CD8-positive, alpha-beta memory T cell (primary cell): ENCODE measurements at places on chromosomes 11 and 22.
A peak's percentile ranks its signal among the peaks of the same experiment; 100 is the strongest.

GRCh38 chr22:34992672-34993071 is 73.3 kb upstream of the ISX start:
- DNase-seq: no peak

DNA sequence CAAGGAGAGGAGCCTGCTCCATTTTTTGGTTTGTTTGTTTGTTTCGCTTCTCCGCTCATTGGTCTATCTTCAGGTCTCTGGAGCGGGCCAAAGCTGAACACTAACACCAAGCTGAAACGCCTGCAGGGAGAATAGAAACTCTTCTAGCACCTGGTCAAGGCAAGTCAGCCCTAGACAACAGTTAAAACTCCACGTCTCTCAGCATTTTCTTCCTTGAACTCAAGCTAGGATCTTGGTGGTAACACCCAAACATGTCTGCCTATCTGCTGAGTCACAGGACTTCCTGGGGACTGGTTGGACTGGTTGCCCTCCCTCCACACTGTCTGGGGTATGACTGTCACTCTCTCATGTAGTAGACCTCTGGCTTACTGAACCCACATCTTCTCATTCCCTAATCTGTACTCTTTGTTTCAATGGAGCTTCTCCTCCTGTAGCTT is 23.9 kb upstream of the RBFOX2 start:
- no peak for DNase-seq

- DNase-seq: no peak
Observed at GRCh38 chr11:31922450-31922849, 111.3 kb upstream of the PAX6 start.

DNA sequence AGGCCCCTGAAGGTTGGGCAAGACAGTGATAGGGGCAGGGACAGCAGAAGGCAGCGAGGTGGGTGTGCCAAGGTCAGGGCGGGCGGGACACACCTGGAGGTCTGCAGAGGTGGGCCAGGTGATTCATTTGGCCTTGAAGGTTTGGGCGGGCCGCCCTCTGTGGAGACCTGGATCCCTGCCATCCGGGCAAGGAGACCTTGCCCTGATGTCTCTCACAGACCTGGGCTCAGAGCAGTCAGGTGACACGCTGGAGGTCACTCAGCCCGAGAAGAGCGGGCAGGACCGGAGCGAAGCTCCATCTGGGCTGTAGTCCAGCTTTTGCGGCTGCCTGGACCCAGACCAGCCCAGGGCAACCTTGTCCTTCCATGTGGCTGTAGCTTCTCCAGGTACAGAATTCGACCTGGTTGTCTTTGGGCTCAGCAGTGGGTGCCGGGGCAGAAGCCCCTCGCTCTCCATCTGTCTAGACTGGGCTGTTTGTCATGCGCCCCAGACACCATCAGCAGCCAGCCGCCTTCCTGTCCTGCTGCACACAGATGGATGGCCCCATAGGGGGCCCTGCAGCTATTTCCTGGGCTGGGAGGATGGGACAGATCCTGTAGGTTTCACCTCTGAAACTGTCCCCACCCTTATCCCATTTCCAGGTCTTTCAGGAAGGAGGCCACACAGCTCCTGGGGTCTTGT is 3.1 kb downstream of the MRGPRG start:
- DNase-seq: no peak

GRCh38 chr11:132540581-132540980 is 991.7 kb downstream of the OPCML start:
- DNase-seq: no peak

DNA sequence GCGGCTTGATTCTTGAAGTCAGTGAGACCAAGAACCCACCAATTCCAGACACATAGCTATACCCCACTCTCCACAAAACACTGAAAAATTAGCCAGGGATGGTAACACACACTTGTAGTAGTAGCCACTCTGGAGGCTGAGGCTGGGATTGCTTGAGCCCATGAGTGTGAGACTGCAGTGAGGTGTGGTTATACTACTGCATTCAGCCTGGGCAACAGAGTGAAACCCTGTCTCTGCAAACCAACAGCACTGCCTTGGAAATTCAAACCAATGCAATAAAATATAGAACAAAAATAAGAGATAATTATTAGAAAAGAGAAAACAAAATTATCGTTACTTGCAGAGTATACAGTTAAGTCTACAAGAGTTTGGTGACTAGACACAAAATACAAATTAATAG is 20.2 kb upstream of the PRDM10 start:
- no peak for DNase-seq

DNA sequence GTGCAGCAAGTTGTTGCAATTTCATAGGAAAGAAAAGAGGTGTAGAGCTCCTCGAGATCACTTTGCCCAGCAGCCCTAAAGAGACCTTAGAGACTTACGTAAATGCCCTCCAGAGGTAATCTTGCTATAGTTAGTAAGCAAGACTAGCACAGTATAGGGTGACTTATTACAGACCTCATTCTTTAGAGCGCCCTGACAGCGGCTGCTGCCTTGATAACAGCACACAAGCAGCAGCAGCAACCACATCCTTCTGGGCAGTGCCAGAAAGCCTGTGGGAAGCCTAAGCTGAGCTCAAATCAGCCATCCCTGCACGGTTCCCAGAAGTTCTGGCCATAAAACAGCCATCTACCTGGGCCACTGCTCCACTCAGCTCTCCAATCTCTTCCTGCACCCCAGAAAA is 22.6 kb upstream of the OR56B1 start:
- no peak for DNase-seq

GRCh38 chr11:117299351-117300282 is 8.5 kb downstream of the BACE1-AS start:
- no peak for DNase-seq

DNA sequence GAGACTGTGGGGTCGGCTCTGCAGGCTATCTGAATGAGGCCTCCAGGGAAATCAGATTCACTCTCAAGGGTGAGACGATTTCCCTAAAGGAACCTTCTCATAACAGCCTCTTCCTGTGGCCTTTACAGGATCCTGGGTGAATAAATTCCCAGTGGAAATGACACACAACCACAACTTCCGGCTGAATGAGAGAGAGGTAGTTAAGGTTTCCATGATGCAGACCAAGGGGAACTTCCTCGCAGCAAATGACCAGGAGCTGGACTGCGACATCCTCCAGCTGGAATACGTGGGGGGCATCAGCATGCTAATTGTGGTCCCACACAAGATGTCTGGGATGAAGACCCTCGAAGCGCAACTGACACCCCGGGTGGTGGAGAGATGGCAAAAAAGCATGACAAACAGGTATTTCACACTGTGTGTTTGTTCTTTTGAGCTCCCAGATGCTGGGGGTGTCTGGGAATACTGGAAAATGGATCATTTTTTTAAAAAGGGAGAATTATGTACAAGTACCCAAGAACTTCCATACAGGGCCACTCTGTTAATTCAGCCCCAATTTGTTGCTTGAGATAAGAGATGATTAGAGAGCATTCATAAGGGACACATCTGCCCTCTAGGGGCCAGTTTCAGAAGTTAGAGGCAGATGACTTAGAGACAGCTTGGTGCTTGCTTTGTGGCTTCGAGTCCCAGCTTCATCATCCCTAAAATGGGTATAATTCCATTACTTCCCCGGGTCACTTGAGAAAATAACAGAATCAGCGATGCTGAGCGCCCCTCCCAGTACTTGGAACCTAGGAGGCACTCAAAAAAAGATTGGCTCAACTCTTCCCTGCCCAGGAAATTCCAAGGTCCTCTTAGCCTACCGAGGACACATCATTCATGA is 10.2 kb downstream of the SERPIND1 start:
- DNase-seq: peak; percentile 7

GRCh38 chr11:41522899-41523672 is 63.6 kb upstream of the LRRC4C start:
- no peak for DNase-seq

DNA sequence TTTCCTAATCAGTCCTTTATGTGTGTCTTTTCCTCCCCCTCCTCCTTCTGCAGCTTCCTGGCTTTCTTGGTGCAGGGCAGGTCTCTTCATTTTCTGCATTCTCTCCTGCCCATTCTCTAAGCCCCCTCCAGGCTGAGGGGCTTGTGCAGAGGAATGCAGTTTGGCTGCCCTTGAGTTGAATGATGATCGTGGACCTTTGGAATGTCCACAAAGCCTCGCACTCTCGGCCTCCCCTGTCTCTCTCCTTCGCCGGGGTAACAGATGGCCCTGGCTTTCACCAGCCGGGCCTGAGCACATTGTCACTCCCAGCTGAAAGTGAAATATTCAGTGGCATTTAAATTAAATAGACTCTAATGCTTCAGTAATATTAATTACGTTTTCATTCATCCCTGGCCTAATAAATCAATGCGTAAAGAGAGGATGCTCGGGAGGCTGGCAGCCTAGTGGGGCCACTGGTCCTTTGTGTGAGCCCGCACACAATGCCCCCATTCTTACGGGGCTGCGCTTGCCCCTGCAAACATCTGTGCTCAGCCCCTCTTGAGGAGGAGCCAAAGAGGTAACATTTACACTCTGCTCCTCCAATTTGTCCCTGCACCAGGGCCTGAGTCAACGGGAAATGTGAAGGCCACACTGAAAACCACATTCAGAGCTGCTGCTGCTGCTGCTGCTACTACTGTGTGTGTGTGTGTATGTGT is 64.9 kb upstream of the PAX6 start:
- no peak for DNase-seq

- no peak for DNase-seq
Observed at GRCh38 chr11:69640995-69641581, at the start of gene CCND1. Gene CCND1, plus strand, starts transcription at chr11:69641156. Its CDS starts 158 bp downstream, at chr11:69641314.

DNA sequence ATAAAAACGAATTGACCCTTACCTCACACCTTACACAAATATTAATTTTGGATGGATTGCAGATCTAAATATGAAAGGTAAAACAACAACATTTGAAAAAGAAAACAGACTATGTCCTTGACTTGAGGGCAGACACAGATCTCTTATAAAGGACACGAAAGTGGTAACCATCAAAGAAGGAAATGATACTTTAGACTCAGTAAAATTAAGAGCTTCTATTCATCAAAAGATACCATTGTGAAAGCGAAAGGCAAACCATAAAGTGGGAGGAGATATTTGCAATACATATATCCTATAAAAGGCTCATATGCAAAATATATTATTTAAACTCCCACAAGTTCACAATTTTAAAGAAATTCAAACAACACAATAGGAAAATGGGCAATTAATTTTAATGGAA is 5.0 kb downstream of the HEPACAM start:
- no peak for DNase-seq

GRCh38 chr11:659532-660085 is 22.5 kb downstream of the DRD4 start:
- no peak for DNase-seq

DNA sequence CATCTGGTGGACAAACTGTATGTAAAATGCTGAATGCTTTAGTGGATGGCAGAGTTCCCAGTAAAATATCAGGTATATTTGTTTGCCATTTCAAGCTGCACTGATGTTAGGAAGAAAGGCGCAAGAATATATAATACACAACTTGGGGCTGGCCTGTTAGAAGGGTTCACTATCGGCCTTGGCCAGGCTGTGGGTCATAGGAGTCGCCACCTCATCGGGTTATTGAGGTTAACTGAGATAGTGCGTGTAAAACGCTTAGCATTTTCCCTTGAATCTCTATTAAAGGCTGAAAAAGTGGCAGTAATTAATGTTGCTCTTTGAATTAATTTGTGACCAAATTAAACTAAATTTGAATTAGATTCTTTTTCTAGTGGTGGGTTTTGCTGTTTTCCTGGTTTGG is 5.1 kb downstream of the FAM118A start:
- DNase-seq: no peak

DNA sequence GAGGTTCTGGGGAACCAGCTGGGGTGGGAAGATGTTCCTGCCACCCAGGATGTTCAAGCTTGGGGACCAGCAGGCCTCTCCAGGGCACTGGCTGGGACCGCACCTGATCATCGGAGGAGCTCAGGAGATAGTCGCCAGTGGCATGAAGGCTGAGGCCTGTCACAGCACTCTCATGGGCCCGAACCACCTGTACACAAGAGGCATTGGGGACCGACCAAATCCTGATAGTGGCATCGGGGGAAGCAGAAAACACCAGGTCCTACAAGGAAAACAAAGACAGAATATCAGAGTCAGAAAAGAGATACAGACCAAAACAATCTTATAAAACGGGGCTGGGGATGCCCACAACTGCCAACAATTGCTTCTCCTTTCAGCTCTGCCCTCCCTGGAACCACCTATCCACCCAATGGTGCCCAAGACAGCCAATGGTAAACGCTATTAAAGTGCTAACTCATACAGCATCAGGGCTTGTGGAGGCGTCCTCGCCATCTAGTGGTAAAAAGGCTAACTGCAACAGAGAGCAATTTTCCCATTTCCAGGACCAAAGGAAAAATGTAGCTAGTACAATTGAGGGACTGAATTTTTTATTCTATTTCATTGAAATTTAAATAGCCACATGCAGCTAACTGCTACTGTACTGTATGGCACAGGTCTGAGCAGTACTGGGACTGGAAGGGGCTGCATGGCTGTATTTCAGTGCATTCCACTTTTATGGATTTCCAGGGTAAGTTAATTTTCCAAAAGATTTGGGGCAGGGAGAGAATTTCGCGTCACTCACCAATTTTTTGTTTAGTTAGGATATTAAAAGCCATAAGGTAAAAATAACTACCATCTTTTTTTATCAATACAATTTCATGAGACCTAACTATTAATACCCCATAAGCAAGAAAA is 7.1 kb downstream of the PRPF19 start:
- DNase-seq: peak; percentile 30

DNA sequence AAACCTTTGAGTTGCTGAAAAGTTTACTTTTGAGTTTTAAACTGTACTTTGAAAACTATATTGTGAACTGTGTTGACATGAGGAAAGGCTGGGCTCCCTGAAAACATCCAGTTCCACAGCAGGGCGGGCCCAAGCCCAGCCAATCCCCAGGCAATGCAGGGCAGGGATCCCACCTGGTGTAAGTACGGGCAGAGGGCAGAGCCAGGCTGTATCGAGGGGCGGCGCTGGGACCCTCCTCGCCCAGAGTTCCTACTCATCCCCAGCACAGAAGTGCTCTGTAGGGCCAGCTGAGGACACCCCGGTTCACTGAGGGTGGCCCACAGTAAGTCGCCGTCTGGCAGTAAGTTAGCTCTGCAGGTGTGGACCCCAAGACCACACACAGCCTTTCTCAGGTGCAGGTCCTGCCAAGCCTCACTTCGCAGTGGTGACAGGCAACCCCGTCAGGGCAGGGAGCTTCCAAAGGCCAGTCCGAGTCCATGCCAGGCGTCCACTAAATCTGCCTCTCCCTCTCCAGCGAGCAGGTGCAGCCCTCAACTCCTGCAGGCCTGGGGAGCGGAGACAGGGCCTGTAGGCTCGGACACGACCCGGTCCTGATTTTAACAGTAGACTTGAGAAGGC is 6.3 kb downstream of the RASSF7 start:
- no peak for DNase-seq

DNA sequence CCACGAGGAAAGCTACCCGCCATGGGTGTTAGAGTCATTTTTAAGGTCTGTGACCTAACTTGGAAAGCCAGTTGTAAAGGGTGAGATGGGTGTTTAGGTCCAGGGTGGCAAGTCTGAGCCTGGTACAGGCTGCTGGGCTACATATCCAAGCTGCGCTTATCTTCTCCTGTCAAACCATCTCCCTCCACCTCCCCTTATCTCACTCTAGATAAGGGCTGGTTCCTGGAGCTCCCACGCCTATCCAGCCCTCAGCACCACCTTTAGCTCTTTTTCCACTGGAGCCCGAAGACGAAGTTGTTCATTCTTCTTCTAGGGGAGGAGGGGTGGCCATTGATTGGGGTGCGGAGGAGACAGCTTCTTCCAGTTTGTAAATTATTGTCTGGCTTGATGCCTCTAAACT is 48.5 kb downstream of the MICAL2 start:
- DNase-seq: no peak
